ENCODE measurements at places on chromosomes 2 and 18.

DNA sequence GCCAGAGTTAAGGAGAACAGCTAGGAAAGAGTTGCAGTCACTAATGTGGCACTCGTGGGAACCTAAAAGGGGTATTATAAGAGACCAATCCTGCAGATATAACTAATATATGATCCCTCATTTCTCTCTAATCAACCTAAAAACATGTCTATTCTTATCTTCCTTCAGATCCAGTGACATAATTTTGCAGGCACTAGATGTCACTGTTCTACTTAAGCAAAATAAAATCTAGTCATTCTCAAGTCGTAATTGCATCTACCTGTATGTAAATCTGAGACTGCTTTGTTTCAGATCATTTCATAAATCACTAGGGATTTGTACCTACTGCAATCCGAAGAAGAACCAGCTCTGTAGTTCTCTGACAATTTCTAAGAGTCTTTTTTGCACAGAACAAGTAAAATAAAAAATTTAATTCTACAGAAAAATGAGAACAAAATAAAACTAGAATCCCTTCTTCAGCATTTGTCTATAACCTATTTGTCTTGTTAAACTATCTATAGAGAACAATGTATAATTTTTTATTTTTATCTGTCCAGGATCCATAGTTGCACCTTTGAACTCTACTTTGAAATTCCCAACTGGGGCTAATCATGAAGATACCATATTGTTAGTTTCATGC lies 56.5 kb upstream of the ERBB4 start:
- no peak for DNase-seq

GRCh38 chr2:217736776-217737550 lies 265.8 kb downstream of the TNS1 start:
- DNase-seq: no peak

DNA sequence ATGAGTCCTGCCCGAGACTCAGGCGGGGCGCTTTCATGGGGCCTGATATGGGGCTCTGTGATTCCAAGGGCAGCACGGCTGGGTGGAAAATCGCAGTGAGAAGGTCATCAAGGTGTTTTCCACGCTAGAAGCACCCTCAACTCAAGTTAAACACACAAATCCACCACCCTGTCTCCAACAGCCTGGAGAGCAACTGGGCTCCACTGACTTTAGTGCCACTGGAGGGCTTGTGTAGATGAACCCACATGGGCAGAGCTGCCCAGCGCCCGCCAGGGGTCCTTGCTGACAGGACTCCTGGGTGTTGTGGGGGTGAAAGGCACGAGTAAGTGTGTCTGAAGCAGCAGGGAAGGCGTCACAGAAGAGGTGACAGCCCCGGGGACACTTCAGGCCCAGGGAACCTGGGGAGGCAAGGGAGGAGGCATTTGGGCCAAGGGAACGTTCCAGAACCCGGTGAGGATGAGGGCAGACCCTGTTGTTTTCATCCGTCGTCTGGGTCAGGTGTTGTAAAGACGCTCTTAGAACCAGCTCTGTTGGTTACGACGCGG lies 51.8 kb upstream of the CTDP1 start:
- DNase-seq: no peak

GRCh38 chr2:46239847-46240181 lies 57.4 kb upstream of the EPAS1 start:
- DNase-seq: no peak
